ENCODE measurements at places on chromosomes 2 and 18.

DNA sequence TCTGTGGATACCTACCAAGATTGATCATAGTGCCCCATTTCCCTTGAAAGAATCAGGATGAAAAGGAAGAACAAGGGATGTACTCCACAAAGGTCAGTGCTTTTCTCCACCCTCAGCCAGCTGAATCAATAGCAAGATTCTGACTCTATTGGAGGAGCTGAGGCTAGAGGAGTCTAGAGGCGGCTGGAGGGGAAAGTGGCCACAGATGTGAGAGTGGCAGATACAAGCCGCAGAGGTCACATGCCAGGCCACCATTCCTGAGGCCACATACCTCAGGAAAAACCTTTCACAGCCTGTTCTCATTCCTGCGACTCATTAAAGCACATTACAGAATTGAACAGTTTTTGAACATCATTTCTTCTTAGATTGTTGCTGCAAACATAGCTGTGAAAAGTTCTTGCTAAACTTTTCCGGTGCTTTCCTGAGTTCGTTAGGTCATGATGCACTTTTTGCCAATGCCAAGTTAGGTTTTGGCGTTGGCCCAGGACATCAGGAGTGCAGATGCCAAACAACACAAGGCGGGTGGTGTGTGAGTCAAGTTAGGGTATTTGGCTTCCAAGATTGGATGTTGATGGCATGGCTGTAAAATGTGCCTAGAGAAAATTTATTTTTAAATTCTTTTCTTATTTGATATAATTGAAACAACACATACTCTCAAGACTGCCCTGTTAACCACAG lies 160.7 kb upstream of the SP5 start:
- no peak for DNase-seq

DNA sequence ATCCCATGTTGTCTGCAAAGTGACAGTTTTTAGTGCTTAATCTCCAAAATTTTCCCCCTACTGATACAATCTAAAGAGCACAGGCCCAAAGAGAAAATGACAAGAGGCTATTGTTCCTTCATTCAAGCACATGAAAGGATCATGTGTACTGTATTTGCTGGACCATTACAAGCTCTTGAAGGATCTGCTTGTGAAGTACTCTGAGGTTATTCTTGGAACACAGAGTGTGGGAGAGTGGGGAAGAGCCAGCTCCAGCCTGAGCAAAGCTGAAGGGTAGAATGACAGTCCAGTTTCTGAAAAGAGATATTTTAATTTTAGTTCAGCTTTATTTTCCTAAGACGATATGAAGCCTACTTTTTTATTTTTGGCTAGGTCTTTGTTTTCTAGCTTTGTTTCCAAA lies 112.2 kb downstream of the GALNT3 start:
- DNase-seq = no peak

DNA sequence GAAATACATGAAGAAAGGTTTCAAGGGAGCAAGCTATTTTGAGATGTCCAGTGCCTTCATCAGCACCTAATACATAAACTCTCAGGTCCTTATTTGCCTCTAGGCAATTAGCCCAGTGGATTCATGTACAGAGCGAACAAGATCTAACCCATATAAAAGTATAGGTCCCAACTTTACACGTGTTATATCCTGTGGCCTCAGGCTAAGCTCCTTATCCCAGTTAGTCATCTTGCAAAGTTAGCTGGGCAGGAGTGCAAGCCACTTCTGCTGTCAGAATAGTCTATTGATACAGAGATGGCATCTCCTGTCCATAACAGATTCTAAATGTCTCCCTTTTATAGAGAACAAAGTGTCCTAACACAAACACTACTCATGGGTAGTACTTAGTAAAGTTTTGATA lies 203.9 kb upstream of the PIK3C3 start:
- DNase-seq = no peak

DNA sequence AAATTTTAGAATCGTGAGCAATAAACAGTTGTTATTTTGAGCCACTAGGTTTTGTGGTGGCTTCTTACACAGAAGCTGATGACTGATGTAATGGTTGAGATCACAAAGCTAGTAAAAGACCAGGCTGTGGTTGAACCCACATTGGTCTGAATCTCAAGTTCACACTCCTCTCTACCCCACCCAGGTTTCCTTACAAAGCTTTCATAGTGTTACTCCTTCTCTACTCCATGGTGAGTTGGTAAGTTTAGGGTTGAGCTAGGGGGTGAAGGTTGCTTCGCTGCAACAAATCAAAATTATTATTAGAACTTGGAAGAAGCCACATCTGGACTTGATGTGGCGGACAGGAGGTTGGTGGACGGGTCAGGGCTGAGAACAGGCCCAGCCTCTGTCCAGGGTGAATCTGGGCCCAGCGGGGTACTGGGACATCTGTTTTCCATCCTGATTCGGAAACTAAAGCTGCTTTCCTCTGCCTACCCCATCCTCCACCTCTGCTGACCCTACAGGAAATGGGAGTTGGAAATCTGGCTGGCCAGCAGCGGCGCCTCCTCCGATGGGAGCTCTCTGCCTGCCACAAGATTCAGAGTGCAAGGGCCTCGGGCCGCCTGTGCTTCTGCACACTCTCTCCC lies 86.3 kb downstream of the ZFP36L2 start:
- no peak for DNase-seq

DNA sequence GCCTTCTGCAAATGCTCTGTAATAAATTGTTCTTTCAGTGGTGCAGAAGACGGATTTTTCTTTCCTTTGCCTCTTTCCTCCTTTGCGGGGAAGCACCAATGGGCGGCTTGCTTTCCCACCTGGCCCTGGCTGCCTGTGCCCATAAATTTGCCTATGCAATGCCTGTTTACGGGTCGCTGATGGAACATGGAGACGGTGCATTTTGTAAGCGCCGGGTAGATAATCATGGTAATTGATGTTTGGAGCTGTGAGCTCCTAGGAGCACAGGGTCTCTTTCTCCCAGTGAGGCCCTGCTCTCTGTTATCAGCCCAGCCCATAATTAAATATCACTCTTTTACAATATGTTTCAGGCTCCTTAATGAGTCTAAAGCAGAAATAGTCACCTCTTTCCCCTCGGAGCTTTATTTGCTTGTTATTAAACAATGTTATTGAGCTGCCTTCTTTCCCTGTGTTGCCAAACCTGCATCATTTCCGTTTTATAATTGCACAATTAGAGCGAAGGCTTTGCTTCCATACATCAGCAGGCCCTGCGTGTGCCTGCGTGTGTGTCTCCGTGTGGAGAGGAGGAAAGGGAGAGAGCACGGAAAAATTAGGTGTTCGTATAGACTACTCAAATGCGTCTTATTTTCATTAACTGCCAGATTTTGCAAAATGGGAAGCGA lies 437.4 kb upstream of the POU3F3 start:
- no peak for DNase-seq

GRCh38 chr2:170815746-170816503 lies 762 bp upstream of the GAD1 start:
- no peak for DNase-seq

DNA sequence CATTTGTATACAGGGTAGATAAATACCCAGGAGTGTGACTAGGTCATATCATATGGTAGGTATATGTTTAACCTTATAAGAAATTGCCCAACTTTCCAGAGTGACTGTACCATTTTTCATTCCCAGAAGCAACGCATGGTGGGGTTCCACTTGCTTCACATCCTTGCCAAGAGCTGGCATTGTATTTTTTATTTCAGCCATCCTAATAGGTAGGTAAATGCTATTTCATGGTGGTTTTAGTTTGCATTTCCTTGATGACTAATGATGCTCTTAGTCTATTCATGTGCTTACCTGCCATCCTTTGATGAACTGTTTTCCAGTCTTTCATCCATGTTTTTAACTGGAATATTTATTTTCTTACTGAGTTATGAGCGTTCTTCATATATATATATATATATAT lies 51.9 kb downstream of the MAP4K3 start:
- DNase-seq = no peak

GRCh38 chr2:211391189-211391567 lies 834.8 kb downstream of the CPS1 start:
- DNase-seq = no peak

DNA sequence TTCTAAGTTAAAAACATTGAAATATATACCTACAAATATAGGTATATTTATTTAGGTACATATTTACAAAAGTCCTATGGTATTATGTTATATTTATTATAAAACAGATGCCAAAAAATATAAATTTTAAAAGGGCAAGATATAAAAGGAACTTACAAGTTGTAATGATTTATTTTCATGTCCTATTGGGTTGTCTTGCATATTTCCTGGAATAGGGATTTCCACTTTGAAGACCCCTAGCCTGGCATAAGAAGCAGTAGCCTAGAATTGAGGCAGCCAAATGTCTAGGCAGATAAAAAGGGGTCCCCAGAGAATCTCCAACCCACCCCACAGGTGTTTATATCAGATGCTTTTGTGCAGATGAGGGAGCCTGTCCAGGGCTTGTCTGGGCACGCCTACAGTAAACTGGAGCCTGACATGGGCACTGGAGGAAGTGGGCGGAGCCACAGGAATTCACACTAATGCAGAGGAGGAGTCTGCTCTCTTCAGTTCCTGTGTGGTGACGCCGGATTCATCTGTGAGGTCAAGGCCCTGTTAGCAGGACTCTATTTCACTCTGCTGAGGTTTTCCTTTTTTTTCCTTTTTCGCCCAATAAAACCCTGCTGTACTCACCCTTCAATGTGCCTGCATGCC lies 1088.9 kb upstream of the PIK3C3 start:
- DNase-seq = no peak

DNA sequence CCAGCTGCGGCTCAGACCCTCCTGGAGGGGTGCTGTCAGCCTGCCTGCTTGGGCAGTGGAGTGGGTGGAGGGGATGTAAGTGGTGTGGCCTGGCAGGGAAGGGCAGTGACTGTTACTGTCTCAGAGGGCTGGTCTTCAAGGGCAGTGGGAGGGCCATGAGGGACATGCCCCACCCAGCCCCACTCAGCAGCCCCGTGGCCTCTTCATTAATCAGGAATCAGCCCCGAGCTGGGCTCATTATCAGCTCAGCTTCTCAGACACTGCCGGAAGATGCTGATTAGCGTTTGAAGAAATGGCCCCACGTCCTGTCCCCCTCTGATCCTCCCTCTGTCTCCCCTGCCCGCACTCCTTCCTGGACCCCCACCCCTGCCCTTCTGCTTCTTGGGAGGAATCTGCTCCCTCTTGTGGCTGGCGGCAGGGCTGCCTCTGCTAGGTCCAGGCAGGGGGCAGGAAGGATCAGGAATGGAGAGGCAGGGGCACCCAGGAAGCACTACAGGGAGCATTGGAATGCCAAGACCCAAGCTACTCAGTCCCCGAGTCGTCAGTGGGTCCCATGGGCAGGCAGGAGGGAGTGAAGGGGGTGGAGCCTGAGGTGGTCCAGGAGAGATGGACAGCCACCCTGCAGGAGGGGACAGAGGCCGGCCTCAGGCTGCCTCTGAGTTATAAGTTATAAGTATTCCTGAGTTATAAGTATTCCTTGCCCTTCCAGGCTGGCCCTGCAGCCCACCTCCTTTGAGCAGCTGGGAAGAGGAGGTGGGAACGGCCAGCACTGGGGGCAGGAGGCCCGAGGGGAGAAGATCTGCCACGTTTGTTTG lies 7.0 kb downstream of the ASIC4 start:
- no peak for DNase-seq

DNA sequence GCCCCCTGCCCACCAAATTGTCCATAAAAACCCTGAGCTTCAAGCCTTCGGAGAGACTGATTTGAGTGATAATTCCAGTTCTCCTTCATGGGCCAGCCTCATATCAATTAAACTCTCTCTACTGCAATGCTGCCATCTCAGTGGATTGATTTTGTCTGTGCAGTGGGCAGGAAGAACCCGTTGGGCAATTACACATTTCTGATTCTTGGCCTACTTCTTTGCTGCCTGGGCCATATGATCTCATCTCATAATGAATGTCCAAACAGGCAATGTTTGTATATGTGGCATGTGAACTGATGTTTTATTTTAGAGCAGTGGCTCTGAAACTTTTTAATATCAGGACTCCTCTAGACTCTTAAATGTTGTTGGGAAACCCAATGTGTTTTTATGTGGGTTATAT lies 101.2 kb upstream of the SLC38A11 start:
- DNase-seq = no peak

DNA sequence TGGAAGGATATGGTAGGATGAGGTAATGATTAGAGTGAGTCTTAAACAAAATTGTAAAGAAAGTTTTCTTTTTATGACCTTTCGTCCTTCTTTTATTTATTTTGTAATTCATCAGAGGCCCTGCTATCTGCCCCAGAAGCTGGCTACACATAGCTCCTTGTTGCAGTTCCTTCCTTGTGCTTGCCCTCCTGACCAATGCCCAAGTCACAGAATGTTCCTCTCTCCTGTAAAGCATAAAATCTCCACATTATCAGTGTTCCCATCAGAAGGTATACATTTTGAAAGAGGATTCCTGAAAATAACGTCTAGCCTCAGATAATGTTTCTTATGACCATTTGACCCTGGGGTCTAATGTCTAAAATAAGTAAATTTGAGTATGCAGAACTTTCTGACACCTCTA lies 78.3 kb downstream of the RND3 start:
- DNase-seq = no peak

DNA sequence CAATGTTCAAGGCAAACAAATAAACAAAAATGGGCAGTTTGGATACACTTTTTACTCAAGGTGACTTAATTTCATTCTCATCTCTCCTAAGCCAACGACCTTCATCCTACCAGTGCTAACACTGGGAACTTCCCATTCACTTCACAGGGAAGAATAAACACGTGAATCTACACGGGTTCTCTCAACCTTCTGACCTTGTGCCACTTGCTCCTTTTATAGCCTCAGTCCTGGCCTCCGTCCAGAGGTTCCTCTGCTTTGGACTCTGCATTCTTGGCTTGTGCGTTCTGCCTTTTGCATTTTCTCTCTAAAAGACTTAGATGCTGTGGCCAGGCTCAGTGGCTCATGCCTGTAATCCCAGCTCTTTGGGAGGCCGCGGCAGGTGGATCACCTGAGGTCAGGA lies 13.8 kb downstream of the ZNF2 start:
- DNase-seq = no peak

- DNase-seq = no peak
Observed at GRCh38 chr2:16506366-16506765, 159.3 kb downstream of the CYRIA start.

DNA sequence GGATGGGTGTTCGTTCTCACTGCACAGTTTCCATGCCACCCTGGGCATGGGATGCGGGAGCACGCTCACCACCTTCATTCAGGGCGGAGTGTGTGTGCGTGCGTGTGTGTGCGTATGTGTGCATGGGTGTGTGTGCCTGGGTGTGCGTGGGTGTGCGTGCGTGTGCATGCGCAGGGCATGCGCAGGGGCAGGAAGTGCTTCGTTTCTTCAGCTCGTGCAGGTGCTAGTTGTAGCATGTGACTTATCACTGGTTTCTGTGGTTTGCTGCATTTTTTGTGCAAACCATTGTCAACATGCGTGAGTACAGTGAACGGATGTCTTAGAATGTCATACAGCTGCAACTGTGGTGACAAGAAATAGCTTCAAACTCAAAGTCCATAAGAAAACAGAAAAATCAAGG lies 179.5 kb downstream of the PTGR3 start:
- DNase-seq = no peak

GRCh38 chr2:190837420-190837819 lies 43.2 kb upstream of the GLS start:
- no peak for DNase-seq

DNA sequence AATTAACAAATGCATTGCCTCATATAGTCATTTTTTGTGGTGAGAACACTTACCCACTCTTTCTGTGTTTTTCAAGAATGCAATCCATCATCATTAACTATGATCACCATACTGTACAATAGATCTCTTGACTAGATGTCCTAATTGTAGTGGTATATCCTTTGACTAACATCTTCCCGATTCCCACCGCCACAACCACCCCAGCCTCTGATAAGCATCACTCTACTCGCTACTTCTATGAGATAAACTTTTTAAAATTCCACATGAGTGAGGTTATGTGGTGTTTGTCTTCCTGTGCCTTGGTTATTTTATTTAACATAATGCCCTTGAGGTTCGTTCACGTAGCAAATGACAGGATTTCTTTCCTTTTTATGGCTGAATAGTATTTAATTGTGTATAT lies 6.6 kb downstream of the VWA3B start:
- DNase-seq = no peak

Data from stimulated activated CD8-positive, alpha-beta memory T cell treated with anti-CD3 and anti-CD28 coated beads, Interleukin-15, amount 100 ng/mL, for 4 hours (primary cell).